ENCODE measurements at places on chromosomes 16 and 17.

GRCh38 chr17:56917559-56918296 is 3.9 kb upstream of the TRIM25 start:
- DNase-seq: no peak

GRCh38 chr16:7731141-7731540 is 398.5 kb downstream of the RBFOX1 start:
- no peak for DNase-seq

GRCh38 chr16:83626676-83627075 is 181.1 kb upstream of the HSBP1 start:
- DNase-seq: no peak

DNA sequence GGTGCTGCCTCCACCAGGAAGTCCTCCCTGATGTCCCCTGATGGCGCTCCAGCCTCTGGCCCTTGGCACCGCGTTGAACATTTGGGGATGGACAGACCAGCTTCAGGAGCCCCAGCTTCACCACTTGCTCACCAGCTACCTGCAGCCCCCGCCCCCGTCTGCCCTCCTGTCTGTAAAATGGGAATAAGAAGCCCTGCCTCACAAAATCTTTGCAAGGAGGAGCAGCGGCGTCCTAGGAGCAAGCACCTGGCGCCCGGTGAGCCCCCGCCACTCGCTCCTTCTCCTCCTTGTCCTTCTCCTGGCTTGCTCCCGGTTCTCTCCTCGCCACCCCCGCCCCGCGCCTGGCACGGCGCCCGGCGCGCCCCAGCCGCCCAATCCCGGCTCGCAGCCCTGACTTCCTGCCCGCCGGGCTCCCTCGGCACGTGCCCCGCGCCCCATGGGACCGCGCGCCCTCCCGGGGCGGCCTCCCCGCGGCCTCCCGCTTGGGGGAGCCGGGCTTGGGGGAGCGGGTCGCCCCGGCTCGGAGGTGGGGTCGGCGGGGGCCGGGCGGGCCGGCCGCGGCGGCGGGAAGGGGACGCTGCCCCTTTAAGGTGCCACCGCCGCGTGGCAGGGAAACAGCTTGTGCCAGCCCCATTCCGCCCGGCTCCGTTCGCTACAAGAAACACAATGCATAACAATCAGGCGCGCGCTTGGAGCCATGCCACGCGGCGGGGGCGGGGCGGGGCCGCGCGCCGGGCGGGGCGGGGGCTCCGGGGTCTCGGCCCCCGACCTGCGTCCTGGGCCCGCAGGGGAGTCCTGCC is 9.1 kb upstream of the PPP1R1B start:
- peak; percentile 71 for DNase-seq

DNA sequence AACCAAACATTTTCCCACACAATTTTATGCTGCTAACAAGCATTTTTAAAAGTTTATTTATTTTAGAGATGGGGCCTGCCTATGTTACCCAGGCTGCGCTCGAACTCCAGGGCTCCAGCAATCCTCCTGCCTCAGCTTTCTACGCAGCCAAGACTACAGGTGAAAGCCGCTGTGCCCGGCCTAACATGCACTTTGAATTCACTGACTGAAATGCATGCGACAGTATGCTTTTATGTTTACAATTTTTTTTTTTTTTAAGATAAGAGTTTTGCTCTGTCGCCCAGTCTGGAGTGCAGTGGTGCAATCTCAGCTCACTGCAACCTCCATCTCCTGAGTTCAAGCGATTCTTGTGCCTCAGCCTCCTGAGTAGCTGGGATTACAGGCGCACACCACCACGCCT is 47.8 kb downstream of the MAP1LC3B start:
- no peak for DNase-seq

DNA sequence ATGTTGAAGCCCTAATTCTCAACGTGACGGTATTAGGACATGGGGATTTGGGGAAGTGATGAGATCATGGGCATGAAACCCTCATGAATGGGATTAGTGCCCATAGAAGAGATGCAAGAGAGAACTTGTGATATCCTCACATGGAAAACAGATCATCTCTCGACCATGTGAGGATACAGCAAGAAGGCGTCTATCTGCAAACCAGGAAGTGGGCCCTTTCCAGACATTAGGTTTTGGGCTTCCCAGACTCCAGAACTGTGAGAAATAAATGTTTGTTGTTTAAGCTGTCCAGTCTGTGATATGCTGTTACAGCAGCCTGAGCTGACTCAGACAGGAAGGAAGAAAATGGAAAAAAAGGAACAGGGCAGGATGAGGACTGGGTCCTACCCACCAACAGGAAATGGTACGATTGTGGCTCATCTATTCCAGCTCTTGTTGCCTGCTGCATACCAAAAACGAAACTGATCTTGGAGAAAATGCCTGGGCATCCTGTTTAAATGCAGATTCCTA is 21.9 kb upstream of the SSTR2 start:
- DNase-seq: no peak

GRCh38 chr17:35188111-35188510 is 6.1 kb downstream of the SLC35G3 start:
- DNase-seq: no peak

- no peak for DNase-seq
Measured at GRCh38 chr16:25031132-25031440, 15.9 kb upstream of the ARHGAP17 start.

- DNase-seq: peak; percentile 79
Measured at GRCh38 chr17:32142857-32143526, 690 bp downstream of the RHOT1 start.

DNA sequence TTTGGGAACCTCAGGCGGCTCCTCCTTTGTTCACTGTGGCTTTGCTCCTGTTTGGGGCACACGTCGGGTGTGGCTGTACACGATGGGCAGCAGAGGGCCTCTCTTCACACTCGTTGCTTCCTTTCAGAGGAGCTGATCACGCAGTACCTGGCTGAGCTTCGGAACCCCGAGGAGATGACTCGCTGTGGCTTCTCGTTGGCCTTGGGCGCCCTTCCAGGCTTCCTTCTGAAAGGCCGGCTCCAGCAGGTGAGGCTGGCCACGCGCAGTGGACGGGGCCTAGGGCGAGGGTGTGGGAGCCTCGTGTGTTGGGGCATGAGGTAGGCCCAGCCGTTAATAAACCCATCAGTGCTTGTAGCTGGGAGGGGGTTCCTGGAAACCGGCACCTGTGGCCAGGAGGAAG is 85.0 kb upstream of the ZNF750 start:
- no peak for DNase-seq

GRCh38 chr16:7167626-7168025 is 165.0 kb upstream of the RBFOX1 start:
- DNase-seq: no peak

GRCh38 chr17:70157151-70157550 is 12.2 kb upstream of the KCNJ2 start:
- no peak for DNase-seq

DNA sequence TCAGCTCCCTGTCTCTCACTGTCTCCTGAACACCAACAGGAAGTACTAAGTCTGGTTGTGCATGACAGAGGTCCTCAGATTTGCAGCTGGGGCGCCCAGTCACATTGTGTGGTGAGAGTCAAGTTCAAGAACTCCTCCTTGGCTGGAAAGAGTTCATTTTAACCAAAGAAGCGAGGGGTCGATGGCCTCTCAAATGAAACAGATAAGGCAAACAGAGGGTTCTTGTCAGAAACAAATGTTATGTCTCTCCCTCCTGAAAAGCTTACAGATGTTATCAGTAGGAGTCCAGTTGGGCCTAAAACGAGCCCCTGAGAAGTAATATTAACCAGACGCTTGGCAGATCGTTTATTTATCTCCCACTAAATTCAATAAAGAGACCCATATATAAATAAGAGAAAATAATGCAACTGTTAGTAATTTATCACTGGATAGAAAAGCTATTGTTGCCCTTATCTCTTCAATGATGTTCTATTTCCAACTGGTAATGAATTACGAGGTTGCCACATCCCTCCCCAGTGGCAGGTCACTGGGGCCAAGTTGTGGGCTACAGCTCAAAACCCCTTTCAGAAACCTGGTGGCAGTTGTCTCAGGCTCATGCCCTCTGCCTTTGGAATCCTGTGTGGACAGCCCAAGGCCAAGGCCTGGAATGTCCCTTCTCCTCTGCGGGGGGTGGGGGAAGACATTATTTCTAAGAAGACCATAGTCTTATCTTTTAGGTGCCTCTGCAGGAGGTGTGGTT is 307.5 kb upstream of the DYNLRB2 start:
- DNase-seq: no peak

DNA sequence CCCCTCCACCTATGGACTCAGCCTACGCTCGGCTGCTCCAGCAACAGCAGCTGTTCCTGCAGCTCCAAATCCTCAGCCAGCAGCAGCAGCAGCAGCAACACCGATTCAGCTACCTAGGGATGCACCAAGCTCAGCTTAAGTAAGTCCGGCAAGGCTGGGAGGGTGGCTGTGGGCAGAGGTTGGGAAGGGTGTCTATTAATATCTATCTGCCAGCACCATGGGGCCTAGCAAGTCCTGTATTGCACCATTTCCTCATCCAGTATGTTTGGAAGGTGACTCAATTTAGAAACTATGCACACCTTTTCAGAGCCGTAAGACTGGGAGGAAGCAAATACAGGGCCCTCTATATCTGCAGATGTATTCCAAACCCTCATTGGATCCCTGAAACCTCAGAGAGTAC is 45.0 kb upstream of the ARHGAP44 start:
- no peak for DNase-seq

DNA sequence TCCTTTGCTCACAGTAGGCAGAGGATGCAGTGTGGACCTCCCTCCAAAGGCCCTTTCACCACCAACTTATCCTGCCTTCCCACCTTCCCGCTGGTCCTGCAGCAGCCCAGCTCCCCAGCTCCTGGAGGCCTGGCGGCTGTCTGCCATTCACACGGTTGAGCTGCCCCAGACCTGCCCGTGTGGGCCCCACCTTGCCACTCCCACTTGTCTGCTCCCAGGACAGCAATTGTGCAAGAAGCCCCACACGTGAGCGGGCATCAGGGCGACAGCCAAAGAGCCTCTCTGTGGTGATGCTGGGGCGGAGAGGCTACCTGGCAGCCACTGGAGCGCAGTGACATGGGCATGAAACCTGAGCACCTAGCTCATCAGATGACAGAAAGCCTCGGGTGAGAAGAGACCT is 248.6 kb upstream of the MAF start:
- no peak for DNase-seq

DNA sequence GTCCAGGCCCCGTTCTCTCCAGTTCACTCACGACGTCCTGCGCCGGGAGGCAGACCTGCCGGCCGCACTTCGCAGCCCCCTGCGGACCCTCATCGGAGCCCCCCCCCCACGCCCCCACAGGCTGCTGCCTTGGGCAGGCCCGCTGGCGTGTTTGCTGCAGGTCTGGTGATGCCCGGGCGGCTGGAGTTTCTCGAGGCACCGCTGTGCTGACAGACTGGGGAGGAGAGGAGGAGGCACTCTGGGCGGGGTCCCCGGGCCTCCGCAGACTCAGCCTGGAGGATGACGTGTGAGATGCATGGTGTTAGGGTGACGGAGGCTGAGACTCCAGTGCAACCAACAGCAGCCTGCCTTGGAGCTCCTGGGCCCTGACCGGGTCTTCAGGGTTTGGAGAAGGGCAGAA is 24.1 kb downstream of the BAIAP2 start:
- DNase-seq: no peak

GRCh38 chr17:48615963-48616716 is 1.0 kb upstream of the HOXB8 start:
- no peak for DNase-seq

- DNase-seq: no peak
Measured at GRCh38 chr17:17680477-17681186, 626 bp upstream of the RAI1 start.

DNA sequence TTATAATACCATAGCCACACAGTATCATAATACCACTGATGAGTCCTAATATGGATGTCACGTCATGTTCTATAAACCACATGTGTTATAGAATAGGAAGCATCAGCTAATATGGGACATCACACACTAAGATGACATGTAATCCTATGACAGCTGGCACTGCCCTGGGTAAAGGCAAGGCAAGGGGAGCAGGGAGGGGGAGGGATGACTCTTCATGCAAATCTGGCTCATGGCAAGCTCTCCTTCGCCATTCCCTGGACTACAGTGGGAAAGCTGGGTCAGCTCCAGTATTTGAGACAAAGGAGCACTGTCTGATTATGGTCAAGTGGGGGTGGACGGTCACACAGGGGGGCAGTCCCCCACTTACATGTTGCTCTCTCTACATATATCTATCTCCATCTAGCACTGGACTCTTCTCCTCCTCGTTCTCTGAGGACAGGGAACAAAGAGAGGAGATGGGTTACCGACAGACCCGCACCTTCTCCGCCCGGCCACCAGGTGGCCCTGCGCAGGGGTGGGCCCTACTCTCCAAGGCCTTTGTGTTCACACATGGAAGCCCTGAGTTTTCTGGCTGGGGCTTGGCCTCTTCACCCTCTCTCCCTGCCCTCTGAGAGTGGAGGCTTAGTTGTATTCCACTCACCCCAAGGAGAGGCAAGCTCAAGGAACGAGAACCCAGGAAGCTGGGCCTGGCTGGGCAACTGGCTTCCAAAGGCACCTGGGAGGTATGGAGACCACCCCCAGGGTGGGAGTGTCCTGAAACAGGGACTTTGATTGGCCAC is 23.4 kb upstream of the MPO start:
- peak; percentile 94 for DNase-seq

- no peak for DNase-seq
Measured at GRCh38 chr17:223723-224471, 42.4 kb upstream of the DOC2B start.
